ENCODE measurements at places on chromosomes 7 and 10. TPM values are rescaled to one million over a fixed set of nuclear protein-coding genes. Genes with fewer than 3 reads are reported as not detected.

GRCh38 chr7:29113384-29114102 is 32.8 kb downstream of the CPVL start:
- DNase-seq, result no peak

DNA sequence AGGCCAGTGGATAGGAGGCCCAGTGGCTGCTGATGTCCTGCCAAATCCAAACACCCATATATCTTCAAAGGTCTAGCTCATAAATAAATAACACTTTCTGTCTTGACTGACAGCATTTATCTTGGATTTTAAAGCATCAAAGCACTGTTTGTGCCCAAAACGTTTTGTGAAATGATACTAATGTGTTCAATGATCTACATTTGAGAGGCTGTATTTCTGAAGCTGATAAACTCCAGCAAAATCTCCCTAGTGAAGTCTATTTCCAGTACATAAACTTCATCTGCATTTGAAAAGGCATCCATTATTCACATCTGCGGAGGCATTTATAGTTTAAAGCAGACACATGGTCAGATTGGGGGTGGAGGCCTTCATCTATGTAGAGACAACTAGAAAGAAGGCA is 276.3 kb downstream of the HPSE2 start:
- DNase-seq, result peak; percentile 79

GRCh38 chr7:77393261-77393660 is 22.9 kb downstream of the GSAP start:
- no peak for DNase-seq

GRCh38 chr10:126959906-126960685 is 54.9 kb downstream of the DOCK1 start:
- DNase-seq, result no peak

DNA sequence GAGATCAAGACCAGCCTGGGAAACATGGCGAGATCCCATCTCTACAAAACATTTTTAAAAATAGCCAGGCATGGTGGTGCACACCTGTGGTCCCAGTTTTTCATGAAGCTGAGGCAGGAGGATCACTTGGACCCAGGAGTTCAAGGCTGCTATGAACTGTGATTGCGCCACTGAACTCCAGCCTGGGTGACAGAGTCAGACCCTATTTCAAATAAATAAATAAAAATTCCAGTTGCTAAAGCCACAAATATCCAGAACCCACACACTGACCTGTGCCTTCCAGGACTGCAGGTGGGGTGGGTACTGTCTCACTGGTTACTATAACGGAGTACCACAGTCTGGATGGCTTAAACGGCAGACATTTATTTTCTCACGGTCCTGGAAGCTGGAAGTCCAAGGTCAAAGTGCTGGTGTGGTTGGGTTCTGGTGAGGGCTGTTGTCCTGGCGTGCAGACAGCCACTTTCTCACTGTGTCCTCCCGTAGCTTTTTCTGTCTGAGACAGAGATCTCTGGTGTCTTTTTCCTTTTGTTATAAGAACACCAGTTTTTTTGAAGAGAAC is 38.8 kb downstream of the ASB13 start:
- no peak for DNase-seq

- peak; percentile 97 for DNase-seq
Measured at GRCh38 chr10:79399223-79399831, 46.1 kb downstream of the ZCCHC24 start.

- no peak for DNase-seq
Measured at GRCh38 chr10:33422471-33423153, 88.1 kb upstream of the NRP1 start.

DNA sequence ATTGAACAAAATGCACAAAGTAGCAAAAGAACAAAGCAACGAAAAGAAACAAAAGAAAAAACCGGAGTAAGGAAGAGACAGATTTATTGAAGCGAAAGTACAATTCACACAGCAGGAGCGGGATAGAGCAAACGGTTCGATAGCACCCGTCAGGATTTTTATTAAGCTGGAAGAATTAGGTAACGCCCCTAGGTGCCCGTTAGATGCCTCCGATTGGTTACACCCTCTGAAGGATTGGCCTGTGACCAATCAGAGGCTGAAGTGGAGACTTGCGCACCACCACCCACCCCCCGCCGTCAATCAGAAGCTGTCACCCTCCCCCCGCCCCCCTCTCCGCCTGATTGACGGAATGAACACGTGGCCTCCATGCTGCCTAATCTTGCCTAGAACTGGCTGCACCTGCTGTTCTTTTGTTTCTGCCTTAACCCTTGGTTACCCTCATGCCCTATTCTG is 16.8 kb downstream of the OCM2 start:
- no peak for DNase-seq

DNA sequence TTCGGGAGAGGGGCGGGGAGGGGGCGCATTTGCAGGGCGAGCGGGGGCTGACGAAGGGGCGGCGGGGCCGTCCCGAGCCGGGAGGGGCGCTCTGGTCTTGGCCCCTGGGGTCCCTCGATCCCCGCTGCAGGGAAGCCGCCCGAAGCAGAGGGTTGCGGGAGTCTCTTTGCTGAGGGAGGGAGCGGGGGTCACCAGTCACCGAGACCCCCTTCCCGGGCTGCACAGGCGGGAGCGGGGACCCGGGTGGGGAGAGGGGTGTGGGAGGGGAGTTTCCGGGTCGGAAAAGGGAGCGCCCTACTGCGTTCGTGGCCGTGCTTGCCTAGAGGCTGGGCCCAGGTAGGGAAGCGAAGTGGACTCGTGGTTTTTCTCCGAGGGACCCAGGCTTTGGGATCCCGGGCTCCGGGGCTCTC is 422 bp downstream of the AP1S1 start:
- no peak for DNase-seq

DNA sequence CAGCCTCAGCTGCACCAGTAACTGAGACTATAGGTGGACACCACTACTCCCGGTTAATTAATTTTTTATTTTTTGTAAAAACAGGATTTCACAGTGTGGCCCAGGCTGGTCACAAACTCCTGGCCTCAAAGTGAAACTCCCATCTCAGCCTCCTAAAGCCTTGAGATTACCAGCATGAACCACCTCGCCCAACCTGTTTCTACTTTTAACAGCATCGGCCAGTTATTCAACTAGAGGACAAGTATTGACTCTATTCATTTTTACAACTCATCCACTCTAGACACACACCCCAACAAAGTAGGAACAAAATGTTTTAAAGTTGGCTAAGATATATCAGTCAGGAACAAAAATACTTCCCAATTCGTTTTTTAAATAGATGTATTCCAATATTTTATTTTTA is 334.8 kb downstream of the PARD3 start:
- no peak for DNase-seq

- DNase-seq, result no peak
Measured at GRCh38 chr10:63588436-63589167, 67.4 kb downstream of the REEP3 start.

- no peak for DNase-seq
Measured at GRCh38 chr10:30858499-30858898, 173.2 kb downstream of the ZNF438 start.

GRCh38 chr10:11336722-11337162 is 274.7 kb downstream of the USP6NL start:
- DNase-seq, result peak; percentile 53

The TRPV5 gene
- 2.9 TPM for total RNA-seq

The NCOA4 gene
- 256 TPM for total RNA-seq

The EEPD1 gene
- total RNA-seq, result 9.9 TPM

The ASB10 gene
- not detected for total RNA-seq
